Mammary epithelial cell (primary cell): ENCODE measurements at places on chromosomes 1 and 21. TPM values are rescaled to one million over a fixed set of nuclear protein-coding genes. Genes with fewer than 3 reads are reported as not detected.

Gene ORC1
- total RNA-seq, result 0.83 and 8.8 TPM in 2 replicates

DNA sequence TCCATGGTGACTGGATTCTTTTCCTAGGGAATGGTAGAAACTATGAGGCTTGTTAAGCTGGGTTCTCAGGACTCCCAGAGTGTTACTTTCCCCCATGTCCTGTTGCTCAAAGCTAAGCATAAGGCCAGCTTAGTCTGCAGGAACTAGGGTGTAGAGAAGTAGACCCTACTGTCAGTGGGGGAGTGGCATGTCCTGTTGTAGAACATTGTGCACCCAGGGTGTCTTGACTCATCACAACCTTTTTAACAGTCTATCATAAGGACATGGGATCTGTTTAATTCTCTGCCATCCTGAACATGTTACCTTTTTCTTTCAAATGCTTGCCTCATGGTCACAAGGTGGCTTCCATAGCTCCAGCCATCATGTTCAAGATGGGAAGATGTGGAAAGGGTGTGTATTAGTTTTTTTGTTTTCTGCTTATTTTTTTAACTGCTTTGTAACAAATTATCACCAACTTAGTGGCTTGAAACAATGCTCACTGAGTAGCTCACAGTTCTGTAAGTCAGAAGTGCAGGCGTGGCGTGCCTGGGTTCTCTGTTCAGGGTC lies 17.4 kb downstream of the OBSCN start:
- DNase-seq, result no peak

GRCh38 chr21:27021801-27022200 lies 54.9 kb upstream of the ADAMTS5 start:
- no peak for DNase-seq

Gene CCDC181
- not detected in 2 replicates for total RNA-seq

Gene LENEP
- total RNA-seq, result 1.5 TPM
